ENCODE measurements at places on chromosomes 1 and 21.
A peak's percentile ranks its signal among the peaks of the same experiment; 100 is the strongest.

DNA sequence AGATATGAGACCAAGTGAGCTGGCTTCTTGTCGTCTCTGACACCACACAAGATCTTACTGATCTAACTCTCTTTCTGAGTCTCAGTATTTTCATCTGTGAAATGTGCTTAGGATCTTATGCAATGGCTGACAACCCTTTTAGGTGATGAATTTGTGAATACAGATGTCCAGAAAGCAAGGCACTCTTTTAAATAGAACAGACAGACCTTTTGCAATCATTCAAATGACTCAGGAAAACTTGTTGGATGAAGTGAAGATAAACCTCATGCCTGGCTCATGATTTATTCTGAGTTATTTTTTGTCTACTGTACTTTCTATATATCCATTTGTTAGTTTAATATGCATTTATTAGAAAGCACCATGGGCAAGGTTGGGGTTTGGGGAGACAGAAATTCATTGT lies 411.3 kb downstream of the PTPRU start:
- no peak for DNase-seq

DNA sequence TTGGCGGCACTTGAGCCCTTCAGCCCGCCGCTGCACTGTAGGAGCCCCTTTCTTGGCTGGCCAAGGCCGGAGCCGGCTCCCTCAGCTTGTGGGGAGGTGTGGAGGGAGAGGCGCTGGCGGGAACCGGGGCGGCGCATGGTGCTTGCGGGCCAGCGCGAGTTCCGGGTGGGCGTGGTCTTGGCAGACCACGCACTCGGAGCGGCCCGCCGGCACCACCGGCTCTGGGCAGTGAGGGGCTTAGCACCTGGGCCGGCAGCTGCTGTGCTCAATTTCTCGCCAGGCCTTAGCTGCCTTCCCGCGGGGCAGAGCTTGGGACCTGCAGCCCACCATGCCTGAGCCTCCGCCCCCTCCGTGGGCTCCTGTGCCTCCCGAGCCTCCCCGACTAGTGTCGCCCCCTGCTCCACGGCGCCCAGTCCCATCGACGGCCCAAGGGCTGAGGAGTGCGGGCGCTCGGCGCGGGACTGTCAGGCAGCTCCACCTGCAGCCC lies 673.7 kb upstream of the BRINP3 start:
- DNase-seq, result no peak

- DNase-seq, result no peak
Measured at GRCh38 chr1:198258491-198258890, 101.7 kb downstream of the NEK7 start.

GRCh38 chr1:85681087-85681486 lies 27.1 kb downstream of the ZNHIT6 start:
- DNase-seq, result no peak

DNA sequence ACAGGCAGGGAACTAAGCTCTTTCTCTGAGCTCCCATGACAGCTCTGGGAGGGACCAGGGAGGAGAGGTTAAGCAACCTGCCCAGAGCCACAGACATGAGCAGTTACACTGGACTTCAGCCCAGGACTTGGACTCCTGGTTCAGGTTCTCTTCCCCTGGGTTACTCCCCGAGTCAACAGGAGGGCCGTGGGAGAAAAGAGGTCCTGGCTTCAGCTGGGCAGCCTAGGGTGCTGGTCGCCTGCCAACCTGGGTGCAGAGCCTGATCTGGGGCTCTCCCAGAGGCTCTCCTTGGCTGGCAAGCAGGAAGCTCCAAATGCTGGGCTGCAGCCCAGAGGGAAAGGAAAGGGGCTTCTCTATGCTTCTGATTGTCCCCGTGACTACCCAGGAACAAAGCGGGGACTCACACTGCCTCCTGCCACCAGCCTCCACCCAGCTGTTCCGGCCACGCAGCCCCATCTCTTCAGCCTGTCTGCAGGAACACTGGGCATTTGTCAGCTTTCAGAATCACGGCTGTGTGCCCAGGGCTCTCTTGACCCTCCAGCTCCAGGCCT lies 141.8 kb downstream of the HIVEP3 start:
- no peak for DNase-seq

DNA sequence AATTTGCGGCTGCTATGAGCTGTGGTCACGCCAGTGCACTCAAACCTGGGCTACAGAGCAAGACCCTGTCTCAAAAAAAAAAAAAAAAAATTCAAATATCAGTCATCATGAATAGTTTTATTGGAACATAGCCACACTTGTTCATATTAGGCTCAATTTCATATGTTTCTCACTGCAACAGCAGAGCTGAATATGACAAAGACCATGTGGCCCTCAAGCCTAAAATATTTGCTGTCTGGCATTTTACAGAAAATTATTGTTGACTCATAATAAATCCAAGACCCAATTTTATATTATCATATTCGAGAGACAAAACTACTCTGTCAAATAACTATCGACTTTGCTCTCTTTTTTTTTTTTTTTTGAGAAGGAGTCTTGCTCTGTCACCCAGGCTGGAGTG lies 11.0 kb downstream of the BECN2 start:
- DNase-seq, result no peak

DNA sequence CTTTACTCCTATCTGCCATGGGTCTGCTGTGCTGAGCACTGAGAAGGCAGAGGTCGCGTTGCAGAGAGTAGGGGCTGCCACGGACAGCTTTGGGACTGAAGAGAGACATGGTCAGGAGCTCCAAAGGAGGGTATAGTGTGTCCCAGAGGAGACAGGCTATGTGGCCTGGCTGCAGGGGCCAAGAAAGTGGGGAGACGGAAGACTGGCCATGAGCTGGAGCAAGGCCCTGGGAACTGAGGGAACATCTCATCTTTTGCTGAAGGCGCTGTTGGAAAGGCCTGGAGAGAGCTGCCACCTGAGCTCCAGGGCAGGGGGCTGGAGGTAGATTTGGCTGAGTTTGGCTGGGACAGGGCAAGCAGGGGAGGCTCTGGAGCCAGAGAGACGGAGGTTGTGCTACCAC lies 55.8 kb upstream of the AJAP1 start:
- DNase-seq, result no peak

DNA sequence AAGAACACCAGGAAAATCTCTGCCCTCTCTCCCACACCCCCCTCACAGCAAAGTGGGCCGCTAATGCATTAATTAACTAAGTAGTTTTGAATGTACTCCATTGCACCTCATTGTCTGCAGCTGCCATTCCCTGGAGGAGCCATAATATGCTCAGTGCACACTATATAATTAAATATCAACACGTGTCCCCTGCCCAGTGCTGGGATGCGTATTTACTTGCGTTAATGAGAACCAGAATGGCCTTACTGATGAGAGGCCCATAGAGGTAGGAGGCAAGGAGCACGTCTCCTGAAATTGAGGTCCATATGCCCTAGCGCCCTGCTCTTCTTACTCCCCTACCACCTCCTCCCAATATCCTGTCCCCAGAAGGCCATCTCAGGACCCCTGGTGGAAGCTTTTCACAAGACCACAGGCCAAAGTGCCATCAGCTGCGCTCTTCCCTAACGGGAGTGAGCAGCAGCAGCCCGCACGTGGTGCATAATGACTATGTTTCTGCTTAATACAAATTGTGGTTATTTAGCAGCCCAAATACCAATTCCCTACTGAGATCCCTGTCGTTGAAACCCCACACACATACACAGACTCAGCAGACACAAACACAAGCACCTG lies 76.8 kb downstream of the PLXNA2 start:
- DNase-seq, result no peak

- DNase-seq, result no peak
Measured at GRCh38 chr1:201374364-201374763, 3.1 kb downstream of the TNNT2 start.

DNA sequence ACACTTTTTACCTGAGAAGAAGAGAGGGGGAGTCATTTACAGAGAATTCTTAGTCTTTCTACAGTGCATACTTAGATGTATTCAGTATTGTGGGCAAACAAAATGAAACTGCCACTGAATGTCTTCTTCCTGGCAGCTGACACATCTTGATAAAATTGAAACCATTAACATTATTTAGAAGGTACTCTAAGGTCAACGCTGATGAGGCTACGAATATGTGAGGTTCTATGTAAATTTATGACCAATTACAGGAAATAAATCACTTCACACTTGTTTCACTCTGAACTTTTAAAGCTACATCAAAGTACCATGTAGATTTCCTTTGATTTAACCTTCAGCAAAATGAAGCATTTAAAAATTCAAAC lies 51.3 kb upstream of the GFI1 start:
- DNase-seq, result peak; percentile 52

DNA sequence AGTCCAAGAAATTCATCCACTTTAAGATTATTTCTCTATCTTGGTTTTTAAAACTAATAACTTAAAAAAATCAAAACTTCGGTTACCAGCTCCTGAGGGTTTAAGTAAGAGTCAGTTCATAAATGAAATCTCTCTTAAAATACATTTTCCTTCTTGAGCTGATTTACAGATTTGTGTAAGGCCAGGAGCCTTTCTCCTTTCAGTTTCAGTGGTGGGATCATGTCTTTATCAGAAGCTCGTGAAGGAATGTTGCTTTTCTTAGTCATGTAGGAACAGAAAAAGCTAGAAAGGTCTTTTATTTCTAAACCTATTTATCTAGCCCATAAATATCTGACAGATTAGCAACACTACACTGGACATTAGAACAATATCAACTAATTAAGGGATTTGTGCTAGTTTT lies 390.2 kb downstream of the GPATCH2 start:
- DNase-seq, result no peak
